Spleen (tissue), 13 donors: ENCODE measurements at places on chromosomes 16 and 17.

DNA sequence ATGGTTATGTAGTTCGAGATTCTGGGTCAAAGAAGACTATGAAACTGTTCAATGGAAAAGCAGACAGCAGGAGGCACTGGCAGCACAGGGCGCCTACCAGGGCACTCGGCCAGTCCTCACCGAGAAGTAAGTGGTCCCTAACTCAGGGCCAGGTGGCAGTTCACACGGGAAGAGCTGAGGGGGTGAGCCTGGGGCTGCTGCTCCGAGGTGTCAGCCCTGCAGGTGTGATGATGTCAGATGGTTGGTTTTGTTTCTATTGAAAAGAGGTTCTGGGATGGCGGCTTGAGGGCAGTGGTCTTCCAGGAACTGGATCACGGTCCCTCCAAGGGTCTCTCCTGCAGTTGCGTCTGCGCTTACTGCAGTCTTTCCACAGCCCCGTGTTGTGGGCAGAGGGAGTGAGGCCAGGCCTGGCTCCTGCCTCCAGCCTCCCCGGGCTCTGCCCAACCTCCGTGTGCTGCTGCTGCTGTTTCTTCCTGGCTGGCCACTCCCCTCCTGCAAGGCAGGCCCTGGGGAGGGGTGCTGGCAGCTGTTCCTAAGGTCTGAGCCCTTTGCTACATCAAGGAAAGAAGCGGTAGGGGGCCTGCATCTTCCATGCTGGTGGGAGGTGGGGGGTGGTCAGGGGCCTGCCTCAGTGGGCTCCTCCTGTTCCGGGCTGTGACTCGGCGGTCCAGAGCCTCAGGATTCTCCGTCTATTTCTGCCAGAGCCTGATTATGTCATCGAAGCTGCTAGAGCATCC lies 22.6 kb downstream of the RNF213 start:
- H3K36me3 ChIP-seq, result peaks cover 22% of the 10 kb centered on the region
- H3K4me3 ChIP-seq, result no peak overlapping the region
- no peaks in the 10 kb centered on the region for H3K27me3 ChIP-seq
- peaks cover 60% of the 10 kb centered on the region for H3K4me1 ChIP-seq

GRCh38 chr17:13337864-13338371 lies 263.8 kb downstream of the HS3ST3A1 start:
- DNase-seq, result no peak
- H3K27ac ChIP-seq, result no peak overlapping the region
- H3K4me3 ChIP-seq, result peak overlapping the region; percentile 46
- peaks cover 11% of the 10 kb centered on the region for H3K4me1 ChIP-seq
- no peaks in the 10 kb centered on the region for H3K36me3 ChIP-seq

- H3K4me3 ChIP-seq, result peak overlapping the region; percentile 60
- peak; percentile 88 for DNase-seq
- peak overlapping the region; percentile 65 for H3K27ac ChIP-seq
- peaks cover 5% of the 10 kb centered on the region for H3K27me3 ChIP-seq
- H3K36me3 ChIP-seq, result no peaks in the 10 kb centered on the region
Measured at GRCh38 chr17:78915872-78916632, 9.1 kb downstream of the TIMP2 start.

DNA sequence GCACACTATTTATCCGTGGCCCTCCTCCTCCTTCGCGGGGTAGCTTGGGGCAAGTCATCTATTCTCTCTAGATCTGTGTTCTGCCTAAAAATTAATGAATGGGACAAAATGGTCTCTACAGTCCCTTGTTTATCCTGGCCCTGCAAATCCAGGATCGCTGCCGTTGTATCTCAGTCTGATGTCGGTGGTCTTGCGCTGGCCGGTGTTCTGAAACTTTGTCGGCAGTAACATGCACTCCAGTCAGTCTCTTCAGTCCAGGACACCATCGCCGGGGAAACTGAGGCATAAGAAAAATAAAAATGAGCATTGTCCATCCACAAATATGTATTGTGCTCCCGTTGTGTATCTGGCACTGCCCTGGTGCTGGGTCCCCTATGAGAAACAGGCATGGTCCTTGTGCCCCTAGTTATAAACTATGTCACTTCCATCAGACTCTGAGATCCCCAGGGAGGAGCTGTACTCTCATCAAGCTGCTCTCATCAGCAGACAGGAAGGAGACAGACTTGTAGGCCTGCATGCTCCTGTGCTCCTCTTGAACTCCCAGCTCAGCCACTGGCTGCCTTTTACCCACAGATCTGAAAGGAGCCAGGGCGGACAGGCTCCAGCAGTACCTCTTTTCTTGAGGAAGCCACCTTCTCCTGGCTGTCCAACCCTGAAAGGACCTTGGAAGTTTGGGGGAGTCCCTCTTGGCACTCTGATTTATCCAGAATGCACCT lies 13.7 kb upstream of the CA4 start:
- H3K27ac ChIP-seq, result no peak overlapping the region
- peaks cover 2% of the 10 kb centered on the region for H3K27me3 ChIP-seq
- H3K36me3 ChIP-seq, result no peaks in the 10 kb centered on the region
- peaks cover 50% of the 10 kb centered on the region for H3K4me1 ChIP-seq

GRCh38 chr17:31148205-31148604 lies 53.4 kb downstream of the NF1 start:
- no peaks in the 10 kb centered on the region for H3K4me1 ChIP-seq
- H3K27me3 ChIP-seq, result no peaks in the 10 kb centered on the region
- no peak overlapping the region for H3K4me3 ChIP-seq
- DNase-seq, result no peak
- H3K27ac ChIP-seq, result no peak overlapping the region
- no peaks in the 10 kb centered on the region for H3K36me3 ChIP-seq

- H3K4me1 ChIP-seq, result no peaks in the 10 kb centered on the region
- no peak overlapping the region for H3K27ac ChIP-seq
- peaks cover 91% of the 10 kb centered on the region for H3K36me3 ChIP-seq
- DNase-seq, result no peak
- H3K4me3 ChIP-seq, result no peak overlapping the region
Measured at GRCh38 chr17:1060991-1061390, 64.1 kb downstream of the TIMM22 start.

GRCh38 chr16:52953215-52953614 lies 99.5 kb downstream of the CHD9NB start:
- no peak overlapping the region for H3K27ac ChIP-seq
- no peaks in the 10 kb centered on the region for H3K27me3 ChIP-seq
- no peak overlapping the region for H3K4me3 ChIP-seq
- H3K36me3 ChIP-seq, result no peaks in the 10 kb centered on the region

DNA sequence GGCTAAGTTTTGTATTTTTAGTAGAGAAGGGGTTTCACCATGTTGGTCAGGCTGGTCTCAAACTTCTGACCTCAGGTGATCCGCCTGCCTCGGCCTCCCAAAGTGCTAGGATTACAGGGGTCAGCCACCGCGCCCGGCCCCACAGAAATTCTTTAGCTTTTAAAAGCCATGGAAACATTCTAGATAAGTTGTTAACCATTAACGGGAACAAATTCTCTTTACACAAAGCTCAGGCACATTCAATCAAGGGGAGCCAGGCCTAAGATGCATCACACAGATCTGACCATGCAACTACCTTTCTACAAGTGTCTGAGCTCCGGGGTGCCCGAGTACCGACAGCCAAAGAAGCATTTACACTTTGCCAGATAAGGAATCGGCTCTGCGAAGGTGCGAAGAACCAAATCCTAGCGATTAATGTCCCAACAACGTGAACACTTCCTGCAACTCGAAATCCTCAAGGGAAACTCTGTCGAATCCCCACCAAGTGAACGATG lies 1.0 kb downstream of the EMC8 start:
- no peak for DNase-seq
- H3K36me3 ChIP-seq, result peaks cover 27% of the 10 kb centered on the region
- H3K4me1 ChIP-seq, result peaks cover 38% of the 10 kb centered on the region
- H3K27me3 ChIP-seq, result no peaks in the 10 kb centered on the region

- H3K36me3 ChIP-seq, result no peaks in the 10 kb centered on the region
- DNase-seq, result no peak
- H3K4me1 ChIP-seq, result peaks cover 2% of the 10 kb centered on the region
Measured at GRCh38 chr17:67162771-67163170, 82.2 kb downstream of the HELZ start.

DNA sequence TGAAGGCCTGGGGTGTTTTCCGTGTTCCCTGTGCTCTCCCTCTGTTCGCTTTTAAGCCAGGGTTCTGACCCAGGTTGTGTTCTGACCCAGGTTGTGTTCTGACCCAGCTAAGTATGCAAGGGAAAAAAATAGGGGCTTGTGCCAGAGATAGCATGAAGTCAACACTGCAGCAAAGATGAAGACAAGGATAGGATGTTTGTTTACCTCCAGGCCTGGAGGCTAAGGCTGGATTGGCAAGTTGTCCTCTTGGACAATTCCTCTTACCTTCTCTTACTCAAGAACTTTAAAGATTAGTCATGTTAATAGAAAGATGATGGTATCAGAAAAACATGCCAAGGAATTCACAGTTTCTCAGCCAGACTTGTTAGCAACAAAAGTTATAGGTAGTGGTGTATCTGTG lies 19.4 kb downstream of the LYRM9 start:
- no peaks in the 10 kb centered on the region for H3K27me3 ChIP-seq
- H3K36me3 ChIP-seq, result peaks cover 22% of the 10 kb centered on the region
- no peak overlapping the region for H3K4me3 ChIP-seq
- H3K27ac ChIP-seq, result no peak overlapping the region
- DNase-seq, result no peak
- H3K4me1 ChIP-seq, result no peaks in the 10 kb centered on the region

DNA sequence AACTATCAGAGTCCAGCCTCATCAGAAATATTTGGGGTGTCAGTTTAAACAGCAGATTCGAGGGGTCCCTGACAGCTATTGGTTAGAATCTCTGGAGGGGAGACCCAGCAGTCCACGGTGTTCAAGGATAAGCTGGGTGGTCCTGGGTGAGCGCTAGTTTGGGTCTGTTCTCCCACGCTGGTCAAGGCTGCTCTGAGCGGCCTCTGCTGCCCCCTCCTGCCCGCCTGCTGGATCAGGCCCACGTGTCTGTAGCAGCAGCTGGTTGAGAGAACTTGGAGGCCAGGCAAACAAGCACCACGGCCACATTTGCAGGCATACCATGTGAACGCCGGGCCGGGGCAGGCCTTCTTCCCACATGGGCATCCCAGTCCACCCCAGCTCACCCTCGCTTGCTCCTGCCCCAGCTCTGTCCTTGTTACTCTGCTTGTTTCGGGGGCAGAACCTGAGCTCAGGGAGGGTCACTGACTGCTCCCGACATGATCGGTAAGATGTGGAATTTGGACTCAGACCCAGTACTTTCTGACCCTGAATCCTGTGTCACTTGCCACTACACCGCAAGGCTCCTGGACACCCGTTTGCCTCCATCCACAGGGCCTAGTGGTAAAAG lies 7.4 kb downstream of the FOXF1 start:
- H3K4me1 ChIP-seq, result peaks cover 10% of the 10 kb centered on the region
- H3K27me3 ChIP-seq, result peaks cover 90% of the 10 kb centered on the region
- no peak overlapping the region for H3K4me3 ChIP-seq
- H3K27ac ChIP-seq, result no peak overlapping the region

GRCh38 chr17:27793906-27794569 lies 6.3 kb downstream of the NOS2 start:
- peaks cover 61% of the 10 kb centered on the region for H3K27me3 ChIP-seq
- H3K4me3 ChIP-seq, result peak overlapping the region; percentile 25
- H3K4me1 ChIP-seq, result peaks cover 11% of the 10 kb centered on the region
- H3K36me3 ChIP-seq, result no peaks in the 10 kb centered on the region

- no peak within 1 kb of the TSS for H3K4me3 ChIP-seq
- no peak within 1 kb of the TSS for H3K27ac ChIP-seq
- no peaks in the 10 kb centered on the region for H3K36me3 ChIP-seq
- DNase-seq, result no peak
- peaks cover 47% of the 10 kb centered on the region for H3K27me3 ChIP-seq
Measured at GRCh38 chr17:81527591-81528383, at the start of gene FSCN2. FSCN2 (plus strand) TSS chr17:81528377; CDS start chr17:81528532, 155 bp downstream.

DNA sequence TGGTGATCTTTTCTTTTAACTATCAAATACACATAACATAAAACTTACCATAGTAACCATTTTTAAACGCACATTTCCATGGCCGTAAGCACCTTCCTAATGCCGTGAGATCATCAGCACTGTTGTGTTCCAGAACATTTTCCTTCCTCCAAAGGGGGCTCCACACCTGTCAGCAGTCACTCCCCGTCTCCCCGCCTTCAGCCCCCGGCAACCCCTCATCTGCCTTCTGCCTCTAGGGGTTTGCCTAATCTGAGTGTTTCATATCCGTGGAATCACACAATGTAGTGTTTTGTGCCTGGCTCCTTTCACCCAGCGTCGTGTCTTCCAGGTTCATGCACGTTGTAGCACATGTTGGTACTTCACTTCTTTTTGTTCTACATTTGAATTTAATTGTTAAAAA lies 350.1 kb upstream of the TNRC6C start:
- peaks cover 10% of the 10 kb centered on the region for H3K4me1 ChIP-seq
- H3K4me3 ChIP-seq, result no peak overlapping the region
- DNase-seq, result peak; percentile 34
- H3K27me3 ChIP-seq, result no peaks in the 10 kb centered on the region
- H3K27ac ChIP-seq, result no peak overlapping the region

GRCh38 chr17:49378311-49378710 lies 16.3 kb upstream of the ZNF652 start:
- H3K27me3 ChIP-seq, result no peaks in the 10 kb centered on the region
- no peaks in the 10 kb centered on the region for H3K4me1 ChIP-seq
- DNase-seq, result peak; percentile 12

- no peak for DNase-seq
- H3K36me3 ChIP-seq, result no peaks in the 10 kb centered on the region
- no peaks in the 10 kb centered on the region for H3K4me1 ChIP-seq
- no peak overlapping the region for H3K27ac ChIP-seq
Measured at GRCh38 chr16:11291091-11291703, 10.1 kb upstream of the PRM1 start.

GRCh38 chr17:14078027-14078426 lies 8.7 kb downstream of the COX10 start:
- no peaks in the 10 kb centered on the region for H3K27me3 ChIP-seq
- H3K36me3 ChIP-seq, result peaks cover 19% of the 10 kb centered on the region

DNA sequence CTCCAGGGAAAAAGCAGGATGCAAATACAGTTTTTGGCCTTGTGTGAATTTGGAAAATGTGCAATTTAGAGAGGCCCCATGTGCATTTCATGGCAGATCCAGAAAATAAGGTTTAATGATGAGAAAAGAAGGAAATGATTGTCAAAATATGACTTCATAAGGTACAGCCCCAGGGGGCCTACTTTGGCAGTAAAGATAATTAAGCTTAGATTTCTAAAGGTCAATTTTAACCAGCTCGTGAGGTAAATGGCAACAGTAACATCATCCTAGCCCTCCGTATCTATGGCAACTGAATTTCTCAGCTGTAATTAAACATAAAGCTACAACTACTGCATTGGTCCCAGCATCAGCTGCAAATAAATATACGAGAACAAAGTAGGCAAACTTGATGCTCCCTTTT lies 30.0 kb upstream of the PRSS54 start:
- no peaks in the 10 kb centered on the region for H3K4me1 ChIP-seq
- H3K27ac ChIP-seq, result no peak overlapping the region
- H3K27me3 ChIP-seq, result no peaks in the 10 kb centered on the region
- H3K36me3 ChIP-seq, result no peaks in the 10 kb centered on the region
- no peak for DNase-seq
- no peak overlapping the region for H3K4me3 ChIP-seq

- H3K36me3 ChIP-seq, result no peaks in the 10 kb centered on the region
- H3K27me3 ChIP-seq, result no peaks in the 10 kb centered on the region
- no peak for DNase-seq
- H3K4me3 ChIP-seq, result no peak overlapping the region
Measured at GRCh38 chr16:67598527-67598926, 36.2 kb downstream of the CTCF start.

- no peaks in the 10 kb centered on the region for H3K4me1 ChIP-seq
- H3K36me3 ChIP-seq, result peaks cover 68% of the 10 kb centered on the region
- H3K27me3 ChIP-seq, result no peaks in the 10 kb centered on the region
- no peak overlapping the region for H3K27ac ChIP-seq
- no peak overlapping the region for H3K4me3 ChIP-seq
- DNase-seq, result no peak
Measured at GRCh38 chr16:16106466-16106865, 116.8 kb downstream of the ABCC6 start.

GRCh38 chr17:33680472-33680871 lies 387.4 kb upstream of the ASIC2 start:
- H3K4me3 ChIP-seq, result no peak overlapping the region
- no peaks in the 10 kb centered on the region for H3K36me3 ChIP-seq
- no peak for DNase-seq
- H3K4me1 ChIP-seq, result no peaks in the 10 kb centered on the region
- no peak overlapping the region for H3K27ac ChIP-seq
